Right renal cortex interstitium (tissue), 3 donors: ENCODE measurements at places on chromosomes 6 and 20. TPM values are rescaled to one million over a fixed set of nuclear protein-coding genes. Genes with fewer than 3 reads are reported as not detected.

DNA sequence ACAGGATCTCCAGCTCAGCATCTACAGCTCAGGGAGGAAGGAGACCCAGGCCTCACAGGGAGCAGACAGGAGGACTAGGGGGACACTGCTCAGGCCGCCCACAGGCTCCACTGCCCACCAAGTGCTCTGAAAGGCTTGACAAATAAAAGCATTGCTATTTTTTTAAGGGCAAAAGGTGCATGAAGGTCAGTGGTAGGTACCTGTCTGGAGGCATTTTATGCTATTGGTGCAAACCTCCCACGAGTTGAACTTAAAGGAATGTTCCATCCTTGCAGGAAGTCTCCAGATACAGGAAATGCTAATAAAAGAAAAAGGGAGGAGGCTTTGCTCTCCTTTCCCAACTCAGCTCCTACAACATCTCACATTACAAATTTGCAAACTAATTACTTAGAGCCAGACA, 228.1 kb downstream of the FOXC1 start:
- no peak for DNase-seq

- no peak for DNase-seq
Observed at GRCh38 chr6:111854683-111855082, 18.6 kb downstream of the FYN start.

DNA sequence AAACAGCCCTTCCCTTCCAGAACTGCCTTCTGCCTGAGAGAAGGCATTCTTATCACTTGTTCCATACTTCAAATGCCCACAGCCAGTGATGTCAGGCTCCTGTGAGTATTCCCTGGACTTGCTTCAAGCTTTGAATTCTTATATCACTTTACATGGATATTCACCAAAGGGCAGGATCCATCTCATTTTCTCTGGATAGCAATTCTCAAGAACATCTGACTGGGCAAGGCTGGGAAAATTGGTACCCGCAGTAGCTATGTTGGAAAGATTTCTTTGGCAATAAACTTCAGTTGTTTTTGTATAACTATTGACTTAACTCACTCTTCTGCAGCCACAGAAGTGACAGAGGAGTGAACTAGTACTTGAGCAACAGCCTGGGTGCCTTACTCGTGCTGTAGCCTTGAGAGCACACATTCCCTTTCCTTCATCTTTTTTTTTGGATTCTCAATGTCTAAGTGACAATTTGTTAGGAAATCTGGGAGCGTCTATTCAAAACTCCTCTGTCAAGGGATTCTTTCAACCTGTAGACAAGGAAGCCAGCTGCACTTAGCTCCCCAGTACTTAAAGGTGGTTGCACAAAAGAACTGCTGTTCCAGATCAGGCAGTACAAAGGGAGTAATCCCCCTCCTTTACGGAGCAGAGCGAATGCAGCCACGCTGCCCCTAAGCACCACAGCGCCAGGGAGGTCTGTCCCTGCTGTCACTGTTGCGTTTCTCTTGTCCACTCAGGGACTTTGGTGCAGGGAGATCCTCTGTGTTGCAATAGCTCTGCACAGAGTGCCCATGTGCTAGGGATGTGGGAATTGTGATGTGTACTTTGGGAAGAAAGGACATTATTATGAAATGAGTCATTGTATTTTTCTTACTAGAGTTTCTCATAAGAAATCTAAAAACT, 69.6 kb downstream of the JAG1 start:
- DNase-seq = no peak

Gene SLC17A3
- 1.5 TPM for polyA plus RNA-seq

Gene TBX18
- 8.7 TPM for polyA plus RNA-seq

Gene COL12A1
- 65.5 TPM for polyA plus RNA-seq

- DNase-seq = no peak
Observed at GRCh38 chr6:169955731-169956437, 204.5 kb downstream of the ERMARD start.

Gene RIMS1
- 4.0 TPM for polyA plus RNA-seq

DNA sequence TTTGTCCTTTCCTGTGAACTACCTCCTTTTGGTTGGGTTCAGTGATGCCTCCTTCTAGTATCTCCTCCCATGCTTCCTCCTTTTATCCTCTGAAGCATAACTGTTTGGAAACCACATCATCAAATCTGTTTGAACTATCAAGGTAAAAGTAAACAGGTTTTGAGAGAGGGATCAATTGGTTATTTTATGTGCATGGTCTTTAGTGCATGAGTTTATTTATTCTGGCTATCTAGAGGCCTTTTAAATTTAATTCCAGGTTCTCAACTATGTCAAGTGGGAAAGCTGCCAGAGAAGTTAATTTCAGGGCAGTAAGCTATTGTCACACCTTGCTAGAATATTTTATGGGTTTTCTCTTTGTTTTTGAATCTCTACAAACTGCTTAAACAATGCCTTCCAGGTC, 54.1 kb downstream of the WASF1 start:
- DNase-seq = no peak

DNA sequence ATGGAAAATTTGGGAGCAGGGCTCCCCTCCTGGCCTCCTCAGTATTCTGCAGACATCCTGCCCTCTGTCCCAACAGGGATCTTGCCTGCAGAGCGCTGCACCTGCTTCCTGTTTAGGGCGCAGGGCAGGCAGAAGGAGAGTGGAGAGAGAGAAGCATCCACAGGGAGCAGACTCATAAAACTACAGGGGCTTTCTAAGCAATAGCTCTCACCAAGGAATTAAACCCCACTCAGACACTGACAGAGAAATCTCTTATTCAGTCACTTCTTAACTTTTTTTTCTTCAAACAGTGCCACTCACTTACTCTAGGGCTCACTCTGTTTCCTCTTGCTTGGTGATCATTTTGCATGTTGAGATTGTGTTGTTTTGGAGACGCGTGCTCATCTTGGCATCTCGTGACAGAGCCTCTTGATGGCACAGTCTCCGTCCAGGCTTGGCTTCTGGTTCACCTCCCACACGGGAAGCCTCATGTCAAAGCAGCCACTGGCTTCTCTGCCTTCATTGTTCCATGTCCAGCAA, 153.1 kb upstream of the INSM1 start:
- DNase-seq = no peak

DNA sequence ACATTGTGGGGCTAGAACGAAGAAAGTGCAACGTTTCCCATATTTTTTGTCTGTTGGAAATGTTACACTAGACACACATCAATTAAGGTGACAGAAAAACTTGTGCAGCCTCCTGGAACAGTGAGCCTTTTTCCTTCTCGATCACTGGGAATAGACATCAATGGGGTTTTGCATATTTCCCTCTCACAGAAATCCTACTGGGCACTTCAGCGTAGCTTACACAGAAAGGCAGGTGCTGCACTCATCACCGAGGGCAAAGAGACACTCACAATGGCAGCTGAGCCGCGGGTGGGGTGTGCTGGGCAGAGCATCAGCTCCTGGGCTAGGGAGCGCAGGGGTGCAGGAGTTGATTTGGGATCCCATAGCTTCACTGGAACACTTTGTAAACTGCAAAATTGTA, 64.5 kb downstream of the THBS2 start:
- no peak for DNase-seq

Gene TTK
- polyA plus RNA-seq = 23.6 TPM

DNA sequence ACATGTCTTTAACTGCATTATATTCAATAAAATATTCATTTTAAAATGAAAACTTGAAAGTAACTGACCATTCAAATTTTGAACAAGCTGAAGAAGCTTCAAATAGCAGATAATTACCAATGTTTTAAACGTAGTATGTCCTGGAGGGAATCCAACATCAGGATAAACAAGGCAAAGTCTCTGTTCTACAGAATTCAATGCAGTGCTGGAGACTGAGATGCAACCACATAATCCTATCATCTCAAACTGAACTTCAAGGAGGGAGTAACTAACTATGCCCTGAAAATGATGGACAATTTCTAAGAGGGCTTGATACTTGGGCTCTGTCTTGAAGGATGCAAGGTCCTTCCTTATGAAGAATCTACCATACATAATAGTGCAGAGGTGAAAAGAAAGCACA, 100.7 kb downstream of the PRKN start:
- no peak for DNase-seq

DNA sequence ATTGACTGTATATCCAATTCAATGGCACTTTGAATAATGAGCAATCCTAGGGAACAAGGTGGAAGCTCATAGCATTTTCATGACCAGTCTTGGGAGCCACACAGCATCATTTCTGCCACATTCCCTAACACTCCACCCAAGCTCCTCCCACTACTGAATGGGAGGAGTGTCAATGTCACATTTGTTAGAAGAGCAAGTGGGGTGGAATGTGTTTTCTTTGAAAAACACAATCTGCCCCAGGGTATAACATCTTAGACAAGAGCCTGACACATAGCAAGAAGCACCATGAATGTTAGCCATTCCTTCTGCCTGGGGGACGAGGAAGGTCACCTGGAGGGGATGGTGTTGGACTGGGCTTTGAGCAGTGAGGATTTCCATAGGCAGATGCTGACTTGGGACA, 258.3 kb upstream of the PMEPA1 start:
- no peak for DNase-seq

DNA sequence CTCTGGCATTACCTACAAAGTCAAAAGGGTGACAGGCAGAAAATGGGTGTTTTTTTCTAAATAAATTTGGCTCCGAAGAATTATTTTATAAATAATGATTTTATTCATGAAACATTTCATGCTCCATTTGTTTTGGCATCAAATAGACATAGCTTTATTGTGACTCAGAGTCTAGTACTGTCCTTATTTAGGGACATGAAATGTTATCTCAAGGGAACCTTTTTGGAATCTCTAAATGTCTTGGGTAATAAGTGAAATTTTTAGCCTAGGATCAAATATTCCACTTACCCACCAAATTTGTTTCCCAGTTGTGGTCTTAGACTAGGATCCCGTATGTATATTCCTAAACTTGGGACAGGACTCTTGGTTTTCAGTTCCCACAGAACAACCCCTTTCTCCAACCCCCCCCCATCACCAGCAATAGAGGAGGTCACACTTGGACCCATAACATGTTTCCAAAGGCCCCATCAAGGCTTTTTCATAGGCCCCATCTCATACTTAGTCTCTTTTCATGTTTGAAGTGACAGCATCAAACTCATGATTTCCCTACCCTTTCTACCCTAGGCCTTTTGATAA, 81.8 kb downstream of the JAG1 start:
- no peak for DNase-seq

- DNase-seq = no peak
Observed at GRCh38 chr20:61924211-61924857, 141.3 kb downstream of the TAF4 start.

DNA sequence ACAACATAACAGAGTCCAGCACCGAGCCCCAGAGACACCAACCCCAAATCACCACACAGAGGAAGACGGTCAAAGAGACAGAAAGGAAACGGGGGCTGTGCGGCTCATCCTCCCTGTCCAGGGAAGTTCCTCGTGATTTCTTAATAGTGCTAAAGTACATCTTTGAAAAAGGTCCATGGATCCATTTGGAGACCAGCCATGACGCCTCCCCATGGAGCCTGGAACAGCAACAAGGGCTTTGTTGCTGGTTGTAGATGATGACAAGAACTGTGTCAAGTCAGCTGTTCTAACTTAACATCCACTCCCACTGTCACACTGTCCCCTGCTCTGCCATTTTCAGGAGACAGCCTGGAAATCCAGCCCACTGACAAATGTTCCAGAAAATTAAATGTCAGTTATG, 99.7 kb downstream of the ATP9A start:
- no peak for DNase-seq

GRCh38 chr20:41318271-41318649, 729 bp upstream of the ZHX3 start:
- DNase-seq = no peak

DNA sequence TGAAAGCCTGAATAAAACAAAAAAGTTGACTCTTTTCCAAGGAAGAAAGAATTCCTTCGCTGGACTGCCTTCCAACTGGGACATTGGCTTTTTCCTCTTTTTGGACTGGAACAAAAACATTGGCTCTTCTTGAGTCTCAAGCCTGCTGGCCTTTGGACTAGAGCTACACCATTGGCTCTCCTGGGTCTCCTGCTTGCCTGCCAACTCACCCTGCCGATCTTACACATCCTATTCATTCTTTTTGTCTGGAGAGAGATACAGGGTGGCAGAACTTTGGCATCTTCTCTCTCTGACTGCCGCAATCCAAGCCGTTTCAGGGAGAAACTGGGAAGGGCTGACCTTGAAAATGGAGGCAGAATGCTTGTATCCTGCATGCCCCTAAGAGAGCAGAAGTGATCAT, 20.2 kb downstream of the DDO start:
- no peak for DNase-seq

DNA sequence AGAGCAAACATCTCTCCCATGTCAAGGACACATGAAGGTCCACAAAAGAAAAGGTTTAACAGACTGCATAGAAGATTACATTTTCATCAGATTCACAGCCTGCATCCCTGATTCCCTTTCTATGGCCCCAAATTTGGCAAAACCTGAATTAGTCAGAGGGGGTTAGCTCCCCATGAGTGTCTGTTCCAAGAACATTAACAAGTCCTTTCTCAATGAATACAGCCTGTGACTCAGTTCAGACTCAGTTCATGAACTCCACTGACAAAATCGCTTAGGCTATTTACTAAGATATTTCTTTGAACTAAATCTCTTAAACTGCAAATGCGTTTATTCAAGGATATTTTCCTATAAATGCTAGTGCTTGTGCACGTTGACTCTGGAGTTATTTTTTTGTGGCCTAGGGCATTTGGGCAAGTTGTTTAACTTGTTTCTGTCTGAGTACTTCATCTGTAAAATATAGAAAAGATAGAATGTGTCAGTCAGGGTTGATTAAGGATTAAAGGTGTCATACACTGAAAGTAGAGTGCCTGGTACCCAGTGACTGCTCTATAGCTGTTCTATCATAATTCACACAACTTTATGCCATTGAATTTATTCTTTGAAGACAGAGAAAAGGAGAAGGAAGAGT, 422.6 kb downstream of the HTR1B start:
- DNase-seq = no peak

DNA sequence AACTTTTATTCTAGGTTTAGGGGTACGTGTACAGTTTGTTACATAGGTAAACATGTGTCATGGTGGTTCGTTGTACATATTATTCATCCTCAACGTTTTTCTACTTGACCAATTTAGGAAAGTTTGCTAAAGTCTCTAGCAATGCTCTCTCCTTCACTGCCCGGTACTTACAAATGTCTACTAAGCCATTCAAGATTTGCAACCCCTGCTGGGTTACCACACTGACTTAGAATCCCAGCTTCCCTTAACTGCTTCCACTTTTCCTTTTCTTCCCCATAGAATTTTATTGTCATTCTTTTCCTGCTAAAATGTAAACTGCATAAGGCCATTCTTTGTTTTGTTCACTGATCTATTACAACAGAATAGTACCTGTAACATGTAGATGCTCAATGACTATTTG, 97.4 kb downstream of the SMPDL3A start:
- DNase-seq = no peak

DNA sequence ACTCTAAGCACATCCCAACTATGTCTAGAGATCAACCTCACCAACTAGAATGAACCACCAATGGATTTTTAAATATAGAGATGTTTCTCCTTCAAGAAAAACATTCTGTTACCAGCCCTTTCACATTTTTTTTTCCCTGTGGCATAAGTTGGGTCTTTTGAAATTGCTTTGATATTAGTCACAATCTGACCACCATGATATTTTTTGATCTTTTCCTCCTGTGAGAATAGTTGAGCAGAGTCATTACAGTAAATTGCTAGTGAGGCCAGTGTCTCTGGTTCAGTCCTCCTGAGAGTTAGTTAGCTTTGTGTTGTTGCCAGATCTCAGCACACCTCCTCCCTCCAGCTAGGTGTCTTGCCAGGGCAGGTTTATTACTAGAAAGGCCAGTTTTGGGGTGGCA, 79.7 kb upstream of the MYLIP start:
- DNase-seq = no peak

Gene C20orf202
- polyA plus RNA-seq = 0.49 TPM

Gene ULBP3
- 10.1 TPM for polyA plus RNA-seq
